HFFc6 (cell line): ENCODE measurements at places on chromosomes 4 and X.

- no peak overlapping the region for H3K4me3 ChIP-seq
- H3K36me3 ChIP-seq, result no peaks in the 10 kb centered on the region
- DNase-seq, result no peak
Observed at GRCh38 chrX:43448688-43449087, 207.4 kb upstream of the MAOA start.

DNA sequence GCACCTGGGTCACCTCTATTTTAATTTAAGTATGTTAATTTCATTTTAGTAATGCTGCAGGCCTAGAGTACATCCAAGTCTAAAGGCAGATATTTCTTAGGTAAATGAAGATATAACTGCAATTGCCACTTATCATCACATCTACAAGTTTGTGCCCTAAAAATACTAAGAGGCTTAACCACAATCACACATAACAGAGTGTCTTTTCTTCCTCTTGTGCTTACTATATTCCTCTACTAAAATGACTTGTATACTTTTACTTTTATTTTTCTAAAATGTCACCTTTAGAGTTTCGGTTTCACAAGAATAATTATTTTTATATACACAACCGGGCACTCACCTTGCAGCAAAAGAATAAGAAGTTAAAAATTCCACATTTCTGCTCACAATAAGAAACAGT, 77.9 kb downstream of the EFHC2 start:
- H3K36me3 ChIP-seq, result no peaks in the 10 kb centered on the region
- DNase-seq, result no peak
- H3K27me3 ChIP-seq, result no peaks in the 10 kb centered on the region; the same call in 1 of the 2 replicates
- no peak overlapping the region for H3K27ac ChIP-seq

DNA sequence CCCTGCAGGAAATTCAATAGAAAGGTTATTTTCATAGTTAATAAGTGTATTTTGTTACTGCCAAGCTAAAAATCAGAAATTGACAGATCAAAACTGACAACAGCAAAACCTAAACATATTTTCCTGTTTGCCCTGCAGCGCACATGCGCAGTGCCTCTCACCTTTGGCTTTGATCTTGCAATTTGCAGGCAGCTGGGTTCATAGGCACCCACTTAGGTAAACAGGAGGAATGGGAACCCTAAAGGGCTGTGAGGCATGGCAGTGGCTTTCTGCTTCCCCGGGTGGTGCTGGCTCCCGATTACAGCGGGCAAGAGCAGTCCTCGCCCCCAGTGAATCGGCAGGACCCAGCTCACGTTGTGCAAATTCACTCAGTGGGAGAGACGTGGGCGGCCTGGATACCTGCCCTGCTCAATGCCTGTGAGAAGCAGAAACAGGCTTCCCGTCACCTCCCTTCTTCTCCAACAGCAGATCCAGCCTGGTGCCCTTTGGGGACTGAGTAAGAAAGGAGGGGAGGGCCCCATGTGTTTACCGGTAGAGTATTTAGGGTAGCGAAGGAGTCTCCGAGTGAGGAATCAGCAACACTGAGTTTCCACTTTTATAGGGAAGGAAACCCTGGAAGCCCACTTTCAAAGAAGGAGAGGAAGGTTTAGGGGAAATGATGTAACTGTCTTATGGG, 25.7 kb downstream of the CCKAR start:
- H3K27me3 ChIP-seq, result peaks cover 31% of the 10 kb centered on the region
- H3K27ac ChIP-seq, result no peak overlapping the region
- peaks cover 6% of the 10 kb centered on the region for H3K4me1 ChIP-seq
- no peak overlapping the region for H3K4me3 ChIP-seq
- no peaks in the 10 kb centered on the region for H3K36me3 ChIP-seq

- H3K36me3 ChIP-seq, result 0 out of 2 replicates have a peak, but pooled peaks cover 5% of the 10 kb centered on the region
- peak overlapping the region; percentile 45; the same call in 1 of the 2 replicates for H3K27ac ChIP-seq
- no peak overlapping the region for H3K4me3 ChIP-seq
- H3K27me3 ChIP-seq, result peaks cover 3% of the 10 kb centered on the region; the same call in 1 of the 2 replicates
- peaks cover 53% of the 10 kb centered on the region for H3K4me1 ChIP-seq
Observed at GRCh38 chr4:55173580-55173979, 48.2 kb upstream of the KDR start.

GRCh38 chr4:87971866-87972265, 3.6 kb upstream of the SPP1 start:
- no peak overlapping the region for H3K4me3 ChIP-seq
- DNase-seq, result no peak
- H3K27ac ChIP-seq, result no peak overlapping the region
- H3K4me1 ChIP-seq, result peaks cover 39% of the 10 kb centered on the region

DNA sequence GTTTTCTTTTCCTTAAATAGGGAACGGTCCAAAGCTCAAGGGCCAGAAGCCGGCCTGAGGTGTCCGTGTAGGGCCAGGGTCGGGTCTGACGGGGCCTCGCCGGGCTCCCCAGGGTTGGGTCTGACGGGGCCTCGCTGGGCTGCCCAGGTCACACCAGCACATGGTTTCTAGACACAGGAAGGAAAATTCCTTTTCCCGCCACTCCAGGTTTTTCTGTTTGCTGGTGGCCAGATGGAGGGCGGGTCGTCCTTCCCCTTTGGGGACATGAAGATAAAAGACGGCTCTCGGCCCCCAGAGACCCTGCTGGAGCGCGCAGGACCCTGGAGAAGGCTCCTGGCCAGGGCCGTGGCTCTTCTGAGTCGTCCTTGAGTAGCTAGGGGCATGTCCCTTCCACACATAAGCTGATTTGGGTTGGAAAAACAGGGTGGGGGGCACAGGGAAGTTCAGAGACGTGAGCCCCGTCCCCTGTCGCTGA, 35.1 kb downstream of the PIGG start:
- H3K36me3 ChIP-seq, result peaks cover 58% of the 10 kb centered on the region
- no peak for DNase-seq
- H3K27me3 ChIP-seq, result no peaks in the 10 kb centered on the region; the same call in 1 of the 2 replicates
- H3K4me1 ChIP-seq, result no peaks in the 10 kb centered on the region
- no peak overlapping the region for H3K4me3 ChIP-seq
